ENCODE measurements at places on chromosomes 5 and 9.

DNA sequence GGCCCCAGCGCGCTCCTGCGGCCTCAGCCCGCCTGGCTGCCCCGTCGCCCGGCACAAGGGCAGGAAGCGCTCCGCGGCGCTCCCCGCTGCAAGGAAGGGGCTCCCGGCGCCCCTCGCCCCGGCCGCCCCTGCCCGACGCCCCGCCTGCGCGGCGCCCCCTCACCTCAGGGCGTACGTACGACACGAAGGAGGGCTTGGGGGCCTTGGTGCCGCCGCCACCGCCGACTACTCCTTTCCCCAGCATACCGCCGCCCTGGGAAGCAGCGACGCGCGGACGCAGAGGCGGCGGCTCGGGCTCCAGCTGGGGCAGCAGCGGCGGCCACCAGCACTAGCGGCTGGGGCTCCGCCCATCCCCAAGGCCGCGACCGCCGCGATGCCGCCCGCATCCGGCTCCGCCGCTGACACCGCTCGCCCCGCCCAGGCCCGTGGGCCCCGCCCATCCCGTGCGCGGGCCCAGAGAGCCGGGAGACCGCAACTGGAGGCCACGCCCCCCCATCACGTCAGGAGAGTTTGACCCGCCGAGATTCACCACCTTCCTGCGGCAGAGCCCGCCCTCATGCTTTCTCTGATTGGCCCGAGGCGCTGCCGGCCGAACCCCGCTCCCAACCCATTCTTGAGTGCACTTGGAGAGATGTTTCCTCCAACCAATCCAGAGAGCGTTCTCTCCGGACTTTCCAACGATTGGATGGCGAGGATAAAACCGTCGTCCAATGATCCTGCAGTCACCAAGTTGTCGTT lies at the start of gene MTMR12:
TSS of gene MTMR12 (minus strand) at position 345 of the 738 bp plus-strand sequence. CDS start at position 244, 101 bp downstream.
- DNase-seq: peak; percentile 100

GRCh38 chr5:149063017-149063687 lies at the start of gene SH3TC2:
Gene SH3TC2, minus strand, starts transcription at chr5:149063062. Its CDS starts 40 bp downstream, at chr5:149063022.
- DNase-seq: peak; percentile 46

DNA sequence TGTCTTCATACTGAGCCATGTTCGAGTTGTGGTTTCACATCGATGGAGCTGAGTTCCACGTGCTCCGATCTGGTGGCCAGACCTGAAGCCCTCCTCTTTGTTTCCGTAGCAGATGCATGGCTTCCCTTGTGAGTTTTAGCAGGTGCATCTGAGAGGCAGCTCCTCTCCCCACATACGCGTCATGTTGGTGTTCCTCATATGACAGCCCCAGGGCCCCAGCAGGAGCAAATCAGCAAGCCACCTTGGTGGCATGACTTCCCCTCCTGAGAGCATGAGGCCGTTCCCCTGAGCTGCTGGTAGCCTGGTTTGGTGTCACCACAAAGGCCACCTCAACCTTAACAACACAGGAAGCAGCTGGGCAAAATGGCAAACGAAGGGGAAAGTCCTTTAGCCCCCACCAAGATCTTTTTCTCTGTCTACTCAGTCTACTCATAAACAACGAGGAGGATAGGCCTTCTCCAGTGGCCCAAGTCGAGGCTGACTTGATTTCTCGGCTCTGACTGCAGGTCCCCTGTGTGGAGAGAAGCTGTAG lies 5.9 kb downstream of the CYFIP2 start:
- no peak for DNase-seq

- DNase-seq: no peak
Observed at GRCh38 chr5:106094204-106094607, 1576.5 kb downstream of the EFNA5 start.

DNA sequence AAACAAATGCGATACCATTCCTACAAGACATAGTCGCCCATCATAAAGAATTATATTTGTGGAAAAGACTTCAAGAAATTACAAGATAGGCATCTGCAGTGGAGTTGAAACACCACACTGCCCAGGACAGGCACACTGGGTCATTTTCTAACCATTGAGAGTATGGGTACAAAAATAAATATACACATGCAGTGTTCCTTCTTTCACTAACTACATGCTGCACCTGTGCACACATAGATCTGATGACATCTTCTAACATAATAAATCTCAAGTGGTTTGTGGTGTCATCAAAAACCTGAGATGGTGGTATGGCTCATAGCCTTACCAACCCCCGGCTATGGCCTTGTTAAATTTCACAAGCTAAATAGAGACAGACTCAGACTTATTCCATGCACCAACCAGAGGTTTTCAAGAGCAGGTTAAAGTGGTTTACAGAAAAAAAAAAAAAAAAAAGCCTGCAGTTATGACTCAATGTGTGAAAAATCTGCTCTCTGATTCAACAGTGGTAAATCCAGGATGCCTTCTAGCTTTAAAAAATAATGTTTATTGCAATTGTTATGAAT lies 12.4 kb upstream of the NFIB start:
- no peak for DNase-seq

DNA sequence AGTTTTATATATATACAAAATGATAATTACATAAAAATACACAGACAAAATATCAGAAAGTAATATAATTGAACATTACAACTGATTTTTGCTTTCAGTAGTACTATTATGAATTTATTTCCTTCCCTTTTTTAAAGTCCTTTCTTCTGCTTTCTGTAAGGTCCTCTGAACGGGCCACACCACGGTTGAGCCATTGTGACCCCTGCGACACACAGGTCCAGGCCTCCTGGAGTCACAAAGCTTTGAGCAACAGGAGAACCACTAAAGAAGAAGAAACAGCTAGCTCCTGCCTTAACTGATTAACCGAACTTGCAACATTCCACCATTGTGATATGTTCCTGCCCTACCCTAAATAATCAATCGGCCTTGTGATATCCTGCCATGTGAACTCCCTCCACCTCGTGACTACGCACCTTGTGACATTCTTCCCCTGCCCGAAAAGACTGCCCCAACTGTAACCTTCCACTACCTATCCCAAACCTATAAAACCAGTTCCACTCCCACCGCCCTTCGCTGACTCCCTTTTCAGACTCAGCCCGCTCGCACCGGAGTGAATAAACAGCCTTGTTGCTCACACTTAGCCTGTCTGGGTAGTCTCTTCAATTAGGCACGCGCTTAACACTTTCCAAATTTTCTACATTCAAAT lies 375.0 kb upstream of the RFX3 start:
- no peak for DNase-seq

DNA sequence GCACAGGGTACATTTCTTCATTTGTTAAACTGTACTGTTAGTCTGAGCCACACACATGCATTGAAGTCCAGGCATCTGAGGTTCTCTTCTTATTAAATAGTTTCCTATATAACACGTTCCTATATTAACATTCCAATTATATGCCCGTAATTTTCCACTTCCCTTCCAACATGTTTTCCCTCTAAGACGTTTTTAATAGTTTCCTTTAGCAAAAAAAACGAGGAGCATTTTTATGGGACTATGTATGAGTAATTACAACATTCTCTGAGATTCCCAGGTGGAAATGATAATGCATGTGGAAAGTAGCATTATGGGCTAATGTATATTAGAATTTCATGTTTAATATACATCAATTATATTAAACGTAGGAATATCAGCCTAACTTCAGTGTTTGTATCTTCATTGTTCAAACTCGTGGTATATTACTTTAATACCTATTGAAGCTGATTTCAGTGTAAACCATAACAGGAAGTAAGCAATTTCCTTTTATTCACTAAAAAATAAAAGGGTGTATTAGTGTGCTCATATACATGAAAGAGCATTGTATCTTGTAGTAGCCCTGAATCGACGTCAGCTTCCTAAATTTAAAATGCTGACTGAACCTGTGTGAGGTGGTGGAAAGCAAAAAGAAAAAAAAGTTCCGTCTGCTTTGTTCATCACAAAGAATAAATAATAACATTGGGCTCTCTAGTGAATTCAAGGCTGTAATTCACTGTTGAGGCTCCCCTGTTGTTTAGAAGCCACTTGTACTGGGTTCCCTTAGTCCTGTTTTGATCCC lies 11.3 kb downstream of the SMARCA2 start:
- DNase-seq: peak; percentile 66
